T-cell (primary cell): ENCODE measurements at places on chromosomes 1 and 21.

DNA sequence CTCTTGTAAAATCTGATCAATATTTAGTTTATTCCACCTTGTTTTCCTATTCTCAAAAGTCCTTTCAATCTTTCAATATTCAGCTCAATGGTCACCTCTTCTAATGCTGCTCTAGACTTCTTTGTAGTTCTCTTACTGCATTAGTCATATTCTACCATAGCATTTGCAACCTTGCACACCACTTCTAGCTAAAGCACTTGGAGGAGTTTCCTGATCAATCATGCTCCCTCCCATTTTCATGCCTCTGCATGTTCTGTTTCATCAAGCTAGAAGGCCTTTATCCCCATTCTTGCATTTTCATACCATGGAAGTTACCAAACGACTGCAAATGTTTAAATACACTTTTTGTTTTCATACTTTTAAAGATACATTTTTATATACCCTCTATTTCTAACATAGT lies 72.1 kb downstream of the SLC5A9 start:
- no peak for DNase-seq

DNA sequence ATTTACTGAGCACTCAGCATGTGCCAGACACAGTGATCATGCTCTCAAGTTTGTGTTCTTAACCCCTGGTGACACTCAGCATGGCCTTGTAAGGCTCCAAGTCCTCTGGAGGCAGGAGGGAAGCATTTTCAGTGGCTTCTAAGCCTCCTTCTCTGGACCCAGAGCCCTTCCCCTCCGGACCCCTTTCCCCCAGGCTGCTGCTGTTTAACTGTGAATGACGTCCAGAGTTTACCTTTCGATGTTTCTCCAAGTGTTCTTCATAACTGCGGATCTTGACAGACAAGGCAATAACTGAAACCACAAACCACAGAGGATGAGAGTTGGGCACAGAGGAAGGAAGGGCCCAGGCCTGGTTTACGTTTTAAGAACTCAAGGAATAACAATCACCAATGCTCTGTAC lies 6.5 kb downstream of the MRPS15 start:
- DNase-seq = no peak

- no peak for DNase-seq
These were observed 9.2 kb upstream of the SLC6A9 start for GRCh38 chr1:44040418-44040817.

GRCh38 chr1:62735491-62736171 lies 47.4 kb upstream of the DOCK7 start:
- DNase-seq = no peak

DNA sequence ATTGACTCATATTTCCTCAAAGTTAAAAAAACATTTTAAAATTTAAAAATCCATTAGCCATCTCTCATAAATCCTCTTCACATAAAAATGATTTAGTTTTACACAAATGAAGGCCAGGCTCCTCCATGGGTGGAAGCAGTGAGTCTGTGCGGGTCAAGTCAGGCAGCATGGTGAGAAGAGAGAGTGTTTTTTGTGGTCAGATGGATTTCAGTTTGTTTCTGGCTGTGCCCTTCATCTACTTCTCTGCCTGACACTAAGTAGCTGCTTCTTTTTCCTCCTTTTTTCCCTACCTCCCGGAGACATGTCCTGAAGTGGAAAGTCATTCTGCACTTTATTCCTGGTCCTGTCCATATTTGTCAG lies 10.3 kb downstream of the PLA2G4A start:
- DNase-seq = no peak

DNA sequence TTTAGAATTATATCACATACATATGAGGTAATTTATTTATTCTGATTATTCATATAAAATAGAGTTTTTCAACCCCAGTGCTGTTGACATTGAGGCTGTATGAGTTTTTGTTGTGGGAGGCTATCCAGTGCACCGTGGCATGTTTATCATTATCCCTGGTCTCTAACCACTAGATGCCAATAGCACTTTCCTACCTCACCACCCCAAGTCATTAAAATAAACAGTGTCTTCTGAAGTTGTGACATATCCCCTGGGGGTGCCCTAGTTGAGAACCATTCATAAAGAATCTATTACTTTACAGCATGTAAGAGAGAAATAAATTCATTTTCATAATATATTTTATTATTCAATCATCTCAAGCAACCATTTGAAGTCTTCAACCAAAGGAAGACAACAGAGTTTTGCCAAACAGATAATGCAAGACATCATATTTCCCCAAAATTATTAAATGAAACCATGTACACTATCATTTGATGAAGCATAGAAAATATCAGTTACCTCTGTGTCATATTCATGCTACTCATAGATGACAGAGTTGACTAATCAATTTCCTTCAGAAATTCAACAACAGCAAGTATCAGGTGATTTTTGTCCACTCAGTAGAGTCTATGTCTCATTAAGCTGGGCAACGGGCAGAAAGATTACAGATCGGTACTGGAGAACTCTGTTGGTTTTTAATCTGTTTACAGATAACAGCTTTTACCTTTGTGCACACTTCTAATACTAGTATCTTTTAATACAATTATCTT lies 39.5 kb upstream of the RGS1 start:
- no peak for DNase-seq

- no peak for DNase-seq
These were observed 2.1 kb downstream of the GNAT2 start for GRCh38 chr1:109617291-109617801.
